Thyroid gland (tissue), 4 donors: ENCODE measurements at places on chromosomes 7 and 10. TPM values are rescaled to one million over a fixed set of nuclear protein-coding genes. Genes with fewer than 3 reads are reported as not detected.

DNA sequence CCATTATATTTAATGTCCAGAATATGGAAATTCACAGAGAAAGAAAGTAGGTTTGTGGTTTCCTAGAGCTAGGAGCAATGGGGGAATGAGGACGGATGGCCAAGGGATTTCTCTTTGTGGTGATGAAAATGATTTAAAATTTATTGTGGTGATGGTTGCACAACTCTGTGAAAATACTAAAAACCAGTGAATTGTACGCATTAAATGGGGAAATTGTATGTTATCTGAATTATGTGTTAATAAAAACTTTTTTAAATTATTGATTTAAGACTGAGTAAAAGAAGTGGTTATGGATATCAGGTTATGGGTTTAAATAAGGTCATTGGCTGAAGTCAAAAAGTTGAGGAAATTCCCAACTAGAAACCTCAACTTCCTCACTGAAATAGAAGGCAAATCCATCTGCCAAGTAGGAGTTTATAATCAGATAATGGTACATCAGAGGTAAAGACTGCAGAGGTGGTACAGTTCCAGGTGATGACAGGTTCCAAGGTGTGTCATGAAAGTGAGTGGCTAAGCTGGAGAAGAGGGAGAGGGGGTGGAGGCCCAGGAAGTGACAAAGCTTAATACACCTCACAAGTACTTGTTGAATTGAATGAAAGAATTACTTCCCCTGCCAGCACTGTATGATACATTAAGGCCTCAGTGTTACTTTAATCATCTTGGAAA, 68.9 kb upstream of the CCDC71L start:
- DNase-seq, result no peak
- no peaks in the 10 kb centered on the region for H3K36me3 ChIP-seq
- H3K27me3 ChIP-seq, result no peaks in the 10 kb centered on the region

The RAB19 gene
- total RNA-seq, result 45.5 TPM

DNA sequence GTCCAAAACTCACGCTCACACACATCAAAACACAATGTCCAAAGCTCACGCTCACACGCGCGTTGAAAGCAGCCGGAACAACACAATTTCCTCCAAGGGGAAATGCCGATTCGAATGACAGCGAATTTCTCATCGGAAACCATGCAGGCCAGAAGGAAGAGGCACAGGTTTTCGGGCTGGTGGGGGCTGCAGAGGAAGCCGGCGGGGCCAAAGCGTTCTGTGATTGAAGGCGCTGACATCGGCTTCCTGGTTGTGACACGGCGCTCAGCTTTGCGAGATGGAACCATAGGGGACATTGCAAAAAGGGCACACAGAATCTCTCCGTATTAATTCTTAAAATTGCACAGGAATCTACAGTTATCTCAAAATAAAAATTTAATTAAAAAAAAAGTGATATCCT, 61.3 kb downstream of the FOXL3 start:
- no peaks in the 10 kb centered on the region for H3K27me3 ChIP-seq
- no peak overlapping the region for H3K4me3 ChIP-seq
- no peak overlapping the region for H3K27ac ChIP-seq
- DNase-seq, result peak; percentile 13

The GPR15LG gene
- total RNA-seq, result not detected

The BAMBI gene
- total RNA-seq, result 0.39 TPM

DNA sequence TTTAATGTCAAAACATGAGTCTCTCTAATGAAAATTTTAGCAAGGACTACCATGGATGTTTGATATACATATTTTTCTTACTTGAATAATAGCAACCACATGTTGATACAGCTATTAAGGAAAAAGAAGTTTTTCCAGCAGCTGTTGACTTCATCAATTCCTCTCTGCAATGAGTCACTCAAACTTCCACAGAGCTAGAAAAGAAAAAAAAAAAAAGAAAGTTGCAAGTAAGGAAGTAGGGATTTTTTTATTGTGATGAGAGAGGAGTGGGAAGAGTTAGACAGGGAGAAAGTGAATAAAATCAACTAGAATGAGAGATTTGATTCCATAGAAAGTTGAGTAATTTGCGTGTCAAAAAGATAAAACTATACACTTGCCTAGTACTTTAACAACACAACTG, 46.2 kb downstream of the CAV1 start:
- H3K36me3 ChIP-seq, result no peaks in the 10 kb centered on the region
- no peak overlapping the region for H3K4me3 ChIP-seq
- H3K27ac ChIP-seq, result no peak overlapping the region
- H3K27me3 ChIP-seq, result no peaks in the 10 kb centered on the region

DNA sequence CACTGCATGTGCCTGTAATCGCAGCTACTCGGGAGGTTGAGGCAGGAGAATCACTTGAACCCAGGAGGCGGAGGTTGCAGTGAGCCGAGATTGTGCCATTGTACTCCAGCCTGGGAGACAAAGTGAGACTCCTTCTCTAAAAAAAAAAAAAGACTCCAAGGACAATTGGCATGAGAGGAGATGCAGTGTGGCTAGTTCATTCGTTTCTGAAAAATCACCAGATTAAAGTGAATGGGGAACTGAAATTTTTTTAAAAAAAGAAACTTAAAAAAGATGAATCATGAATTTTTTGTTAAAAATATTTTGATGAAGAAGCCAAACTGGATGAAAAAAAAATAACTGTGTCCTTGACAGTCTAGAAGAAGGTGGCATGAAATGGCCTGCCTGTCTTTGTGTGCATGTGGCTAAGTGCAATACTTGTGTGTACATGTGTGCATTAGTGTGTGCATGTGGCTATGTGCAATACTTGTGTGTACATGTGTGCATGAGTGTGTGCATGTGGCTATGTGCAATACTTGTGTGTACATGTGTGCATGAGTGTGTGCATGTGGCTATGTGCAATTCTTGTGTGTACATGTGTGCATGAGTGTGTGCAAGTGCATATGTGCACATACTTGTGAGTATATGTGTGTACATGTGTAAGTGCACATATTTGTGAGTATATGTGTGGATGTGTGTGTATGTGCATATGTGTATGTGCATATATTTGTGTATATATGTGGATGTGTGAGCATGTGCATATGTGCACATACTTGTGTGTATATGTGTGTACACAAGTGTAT, 391.7 kb upstream of the KLF6 start:
- H3K4me3 ChIP-seq, result no peak overlapping the region
- H3K36me3 ChIP-seq, result no peaks in the 10 kb centered on the region
- H3K27me3 ChIP-seq, result no peaks in the 10 kb centered on the region

- peak; percentile 83 for DNase-seq
- peaks cover 18% of the 10 kb centered on the region for H3K4me1 ChIP-seq
- no peaks in the 10 kb centered on the region for H3K36me3 ChIP-seq
- H3K27ac ChIP-seq, result peak overlapping the region; percentile 83
These were observed 10.4 kb upstream of the USP54 start for GRCh38 chr10:73601486-73601921.

The PROSER2 gene
- 12.0 TPM for total RNA-seq

- H3K4me1 ChIP-seq, result no peaks in the 10 kb centered on the region
- H3K4me3 ChIP-seq, result no peak overlapping the region
- no peak overlapping the region for H3K27ac ChIP-seq
- no peaks in the 10 kb centered on the region for H3K27me3 ChIP-seq
- no peak for DNase-seq
These were observed 92.2 kb upstream of the LAMB4 start for GRCh38 chr7:108222236-108222892.

DNA sequence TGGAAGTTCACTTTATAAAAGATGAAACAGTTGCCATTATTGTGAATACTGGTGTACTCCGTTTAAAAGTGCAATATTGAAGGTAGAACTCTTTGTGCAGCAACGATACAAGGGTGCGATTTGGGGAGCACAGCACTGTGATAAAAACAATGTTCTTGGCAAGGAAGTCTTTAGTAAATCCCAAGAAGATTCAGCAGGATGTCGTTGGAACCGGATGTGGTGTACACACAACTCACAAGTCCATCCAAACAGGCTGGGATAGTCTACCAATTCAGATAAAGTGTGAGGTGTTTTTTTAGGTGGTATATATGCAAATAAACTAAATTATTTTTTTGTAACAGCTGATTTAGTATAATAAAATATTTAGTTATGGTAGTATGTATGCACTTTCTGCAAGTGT, 46.7 kb downstream of the ZNF777 start:
- no peak for DNase-seq
- H3K36me3 ChIP-seq, result no peaks in the 10 kb centered on the region
- H3K4me1 ChIP-seq, result no peaks in the 10 kb centered on the region
- H3K27me3 ChIP-seq, result no peaks in the 10 kb centered on the region

DNA sequence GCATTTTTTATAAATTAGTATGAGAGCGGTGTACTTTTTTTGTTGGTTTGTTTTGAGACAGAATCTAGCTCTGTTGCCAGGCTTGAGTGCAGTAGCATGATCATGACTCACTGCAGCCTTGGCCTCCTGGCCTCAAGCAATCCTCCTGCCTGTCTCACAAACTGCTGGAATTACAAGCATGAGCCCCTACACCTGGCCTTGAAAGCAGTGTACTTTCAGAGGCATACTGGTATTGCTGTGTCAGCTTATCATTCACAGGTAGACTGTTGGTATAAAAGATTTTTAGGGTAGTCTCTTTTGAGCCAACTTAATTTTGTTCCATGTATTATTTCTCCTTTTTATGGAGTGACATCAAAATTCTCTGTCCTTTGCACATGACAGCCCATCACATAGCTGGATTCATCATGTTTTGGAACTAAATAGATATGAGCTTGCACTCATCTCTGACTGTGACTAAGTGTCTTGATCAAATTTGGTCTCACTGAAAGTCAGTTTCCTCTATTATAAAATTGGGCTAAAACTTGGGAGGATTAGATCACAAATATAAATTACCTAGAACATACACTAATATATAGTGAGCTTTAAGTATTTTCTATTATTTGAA, 12.4 kb downstream of the GNAT3 start:
- peak overlapping the region; percentile 55 for H3K27ac ChIP-seq
- no peaks in the 10 kb centered on the region for H3K4me1 ChIP-seq
- no peaks in the 10 kb centered on the region for H3K27me3 ChIP-seq
- H3K4me3 ChIP-seq, result no peak overlapping the region
- peak; percentile 36 for DNase-seq

The HHEX gene
- total RNA-seq, result 117 TPM

The GALNT17 gene
- total RNA-seq, result 5.8 TPM

DNA sequence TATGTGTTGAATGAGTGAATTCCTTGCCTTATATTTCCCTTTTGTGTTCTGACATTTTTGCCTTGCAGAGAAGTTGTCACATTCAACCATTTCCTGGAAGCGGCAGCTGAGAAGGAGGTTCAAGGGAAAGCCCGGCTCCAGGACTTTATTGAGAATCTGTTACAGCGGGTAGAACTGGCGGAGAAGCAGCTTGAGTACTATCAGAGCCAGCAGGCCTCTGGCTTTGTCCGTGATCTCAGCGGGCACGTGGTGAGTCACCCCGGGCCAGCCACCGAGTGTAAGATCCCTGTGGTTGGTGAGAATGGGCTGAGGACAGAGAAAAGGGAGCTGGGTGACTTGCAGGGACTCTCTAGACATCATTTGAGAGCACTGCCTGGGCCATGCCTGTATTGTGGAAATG, 14.2 kb downstream of the ZNF365 start:
- no peaks in the 10 kb centered on the region for H3K36me3 ChIP-seq
- no peak overlapping the region for H3K27ac ChIP-seq
- no peaks in the 10 kb centered on the region for H3K4me1 ChIP-seq
- no peak for DNase-seq
- H3K4me3 ChIP-seq, result no peak overlapping the region
- H3K27me3 ChIP-seq, result no peaks in the 10 kb centered on the region

The STN1 gene
- 37.1 TPM for total RNA-seq

The IDI2 gene
- not detected for total RNA-seq

DNA sequence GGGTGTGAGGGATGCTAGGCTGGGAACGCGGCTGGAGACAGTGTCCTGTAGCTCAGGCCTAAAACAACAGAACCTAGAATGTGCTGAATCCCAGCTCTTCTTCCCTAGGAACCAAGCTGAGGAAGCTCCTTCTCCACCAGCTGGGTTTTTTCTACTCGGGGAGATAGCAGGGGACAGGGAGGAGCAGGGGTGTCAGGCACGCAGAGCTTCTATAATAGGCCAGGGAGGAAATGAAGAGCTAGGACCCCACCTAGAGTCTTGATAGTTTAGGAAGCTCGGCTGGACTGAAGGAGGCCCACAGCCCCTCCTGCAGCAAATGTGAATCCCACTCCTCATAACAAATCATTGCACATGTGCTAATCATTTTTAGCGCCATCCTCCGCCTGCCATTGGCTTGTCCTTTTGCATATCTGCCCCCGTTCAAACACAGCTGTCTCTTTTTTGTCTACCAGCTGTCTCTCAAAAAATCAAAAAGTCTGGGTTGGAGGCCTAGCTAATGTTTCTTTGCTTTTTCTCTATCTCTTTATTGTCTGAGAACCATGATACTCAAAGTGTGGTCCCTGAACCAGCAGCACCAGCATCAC, 24.1 kb upstream of the FAM180A start:
- H3K36me3 ChIP-seq, result no peaks in the 10 kb centered on the region
- H3K4me1 ChIP-seq, result peaks cover 17% of the 10 kb centered on the region
- no peak for DNase-seq
- H3K4me3 ChIP-seq, result no peak overlapping the region
- H3K27me3 ChIP-seq, result no peaks in the 10 kb centered on the region

- no peak for DNase-seq
- no peak overlapping the region for H3K27ac ChIP-seq
- no peak overlapping the region for H3K4me3 ChIP-seq
These were observed 60.0 kb downstream of the POLR1F start for GRCh38 chr7:19648791-19649190.

DNA sequence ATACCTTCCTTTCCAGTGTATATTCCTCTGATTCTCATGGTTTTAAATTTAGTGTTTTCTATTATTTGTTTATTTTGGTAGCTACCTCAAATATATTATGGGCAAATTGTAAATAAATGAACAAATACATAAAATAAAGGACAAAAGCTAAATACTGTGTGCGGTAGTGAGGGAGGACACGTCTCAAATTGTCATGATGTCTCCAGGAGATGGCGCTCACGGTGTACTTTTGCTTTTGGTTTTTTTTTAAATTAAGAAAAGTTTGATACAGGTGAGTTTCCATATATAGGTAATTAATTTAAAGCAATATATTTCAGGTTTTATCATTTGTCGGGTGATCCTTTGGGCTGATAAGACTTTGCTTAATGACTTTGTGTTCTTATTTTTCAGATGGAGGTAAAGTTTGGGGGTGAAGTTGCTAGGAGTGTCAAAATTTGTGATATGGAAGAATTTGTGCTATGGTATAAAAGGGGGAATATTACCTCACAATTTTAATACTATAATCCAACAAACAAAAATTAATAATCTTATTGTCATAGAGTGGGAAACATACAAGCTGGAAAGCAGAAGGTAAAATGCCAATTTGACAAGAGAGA, 68.4 kb upstream of the TMEM229A start:
- no peaks in the 10 kb centered on the region for H3K36me3 ChIP-seq
- no peak overlapping the region for H3K27ac ChIP-seq
- no peak for DNase-seq
- H3K27me3 ChIP-seq, result no peaks in the 10 kb centered on the region

DNA sequence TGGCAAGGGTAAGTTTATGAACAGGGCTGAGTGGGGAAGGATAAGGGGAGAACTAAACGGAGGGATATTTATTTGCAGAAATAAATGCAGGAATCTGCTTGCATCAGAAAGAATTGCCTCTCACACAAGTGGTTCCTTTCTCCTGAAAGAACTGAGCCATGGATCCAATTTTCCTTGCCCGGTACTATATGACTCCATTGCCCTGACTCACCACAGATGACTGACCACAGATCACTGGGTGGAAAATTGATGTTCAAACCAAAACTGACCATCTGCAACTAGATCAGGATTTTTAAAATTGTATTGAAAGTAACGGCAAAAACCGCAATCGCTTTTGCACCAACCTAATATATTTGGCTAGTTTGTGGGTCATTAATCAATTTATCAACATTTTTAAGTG, 6.2 kb upstream of the MACC1 start:
- no peaks in the 10 kb centered on the region for H3K36me3 ChIP-seq
- no peak overlapping the region for H3K27ac ChIP-seq
- H3K27me3 ChIP-seq, result no peaks in the 10 kb centered on the region
- no peak for DNase-seq
